ENCODE measurements at places on chromosomes 11 and 22.

DNA sequence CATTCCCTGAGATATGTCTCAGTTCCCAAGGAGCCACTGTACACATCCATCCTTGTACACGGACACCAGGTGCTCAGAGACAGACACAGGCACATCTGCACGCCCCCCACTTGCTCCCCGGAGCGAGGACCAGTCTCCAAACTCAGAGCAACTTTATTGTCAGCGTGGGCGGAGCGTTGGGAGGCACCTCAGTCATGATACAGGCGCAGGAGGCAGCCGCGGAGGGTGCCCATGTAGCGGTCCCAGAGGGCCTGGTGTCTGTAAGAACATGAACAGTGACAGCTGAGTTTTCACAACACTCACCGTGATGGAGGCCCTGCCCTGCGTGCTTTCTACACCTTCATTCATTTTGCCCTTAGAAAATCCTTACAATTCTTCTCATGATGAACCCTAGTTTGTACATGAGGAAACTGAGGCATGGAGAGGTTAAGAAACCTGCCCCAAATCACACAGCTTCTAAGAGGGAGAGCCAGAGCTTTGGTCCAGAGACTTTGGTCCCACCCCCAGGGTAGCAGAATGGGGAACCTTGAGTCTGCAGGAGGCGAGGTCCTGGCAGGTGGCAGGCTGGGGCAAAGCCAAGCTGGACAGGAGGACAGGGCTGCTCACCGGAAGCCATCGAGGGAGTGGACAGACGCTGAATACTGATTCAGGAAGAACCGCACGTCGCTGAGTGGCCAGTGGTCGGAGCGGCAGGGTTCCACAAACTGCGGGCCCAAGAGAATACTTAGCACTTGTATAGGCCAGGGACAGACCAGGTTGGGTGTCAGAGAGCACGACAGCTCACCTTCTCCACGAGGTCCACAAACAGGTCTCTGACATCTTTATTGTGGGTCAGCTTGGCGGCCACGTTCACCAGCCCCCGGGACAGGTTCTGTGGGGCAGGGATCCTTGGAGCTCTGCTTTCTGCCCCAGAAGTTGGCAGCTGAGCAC is 4.2 kb downstream of the FIBP start:
- DNase-seq = no peak

- DNase-seq = no peak
Observed at GRCh38 chr11:57407941-57408475, 17.6 kb upstream of the PRG2 start.

- DNase-seq = no peak
Observed at GRCh38 chr11:36057379-36058042, 113.6 kb downstream of the LDLRAD3 start.

GRCh38 chr22:22667966-22668880 is 23.8 kb downstream of the GGTLC2 start:
- DNase-seq = no peak

DNA sequence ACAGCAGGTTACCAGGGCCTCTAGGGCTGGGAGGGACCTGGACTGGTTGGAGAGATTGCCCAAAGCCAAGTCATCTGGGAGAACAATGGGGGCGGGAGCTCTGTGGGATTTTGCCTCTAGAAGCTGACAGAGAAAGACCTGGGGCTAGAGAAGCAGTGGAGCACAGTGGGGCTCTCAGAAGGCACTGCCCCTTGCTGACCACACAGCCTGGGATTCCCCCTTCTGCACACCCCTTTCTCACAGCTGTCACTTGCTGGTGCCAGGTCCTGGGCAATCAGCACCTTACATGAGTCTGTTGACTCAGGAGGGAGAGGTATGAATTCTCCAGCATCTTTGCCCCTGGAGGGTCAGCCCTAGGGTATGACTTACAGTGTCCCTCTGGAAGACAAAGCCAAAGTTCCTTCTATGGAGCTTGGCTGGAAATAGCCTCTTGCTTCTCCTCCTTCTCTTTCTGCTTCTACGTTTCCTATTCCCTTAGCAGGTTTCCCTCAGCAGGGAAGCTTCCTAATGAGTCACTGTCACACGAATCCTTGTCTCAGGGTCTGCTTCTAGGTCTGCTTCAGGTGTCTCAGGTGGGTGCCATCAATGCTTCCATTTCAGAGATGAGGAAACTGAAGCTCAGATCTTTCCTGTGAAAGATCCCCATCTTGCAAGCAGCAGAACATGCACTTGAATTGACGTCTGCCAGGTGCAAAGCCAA is 27.0 kb downstream of the GDPD5 start:
- DNase-seq = no peak

DNA sequence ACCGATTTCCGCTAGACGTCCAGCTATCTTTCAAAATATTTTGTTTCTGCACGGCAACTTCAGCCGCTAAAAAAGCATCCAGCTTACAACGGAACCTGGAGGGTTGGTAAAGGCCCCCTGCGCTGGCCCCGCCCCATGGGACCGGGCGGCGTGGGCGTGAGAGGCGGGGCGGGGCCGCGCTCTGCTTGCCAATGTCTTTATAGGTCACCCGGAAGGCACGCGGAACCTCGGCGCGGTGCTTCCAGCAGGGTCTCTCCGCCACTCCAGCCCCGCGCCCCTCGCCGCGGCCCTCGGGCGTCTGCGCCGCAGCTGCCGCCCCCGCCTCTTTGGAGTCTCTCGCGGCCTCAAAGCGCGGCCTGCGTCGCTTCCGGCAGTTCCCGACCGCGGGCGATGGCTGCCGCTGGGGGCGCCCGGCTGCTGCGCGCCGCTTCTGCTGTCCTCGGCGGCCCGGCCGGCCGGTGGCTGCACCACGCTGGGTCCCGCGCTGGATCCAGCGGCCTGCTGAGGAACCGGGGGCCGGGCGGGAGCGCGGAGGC is at the start of gene FDX1:
TSS of gene FDX1 (plus strand) at position 218 of the 536 bp plus-strand sequence. CDS start at position 391, 173 bp downstream.
- peak; percentile 94 for DNase-seq

DNA sequence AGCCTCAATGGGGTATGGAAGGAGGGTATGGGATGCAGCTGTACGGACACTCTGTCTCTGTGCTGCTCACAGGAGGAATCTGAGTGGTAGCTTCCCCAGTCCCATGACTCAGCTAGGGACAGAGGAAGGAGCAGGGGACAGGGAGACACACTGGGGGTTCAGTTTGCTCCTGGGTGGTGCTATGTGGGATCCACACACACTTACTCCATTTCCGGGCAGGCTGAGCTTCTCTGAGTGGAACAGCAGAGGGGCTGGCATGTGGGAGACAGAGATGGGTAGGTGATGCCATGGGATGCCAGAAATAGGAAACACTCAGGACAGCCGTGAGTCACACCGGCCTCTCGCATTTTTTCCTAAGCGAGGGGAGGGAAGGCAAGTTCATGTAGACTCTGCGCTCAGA is 59.2 kb upstream of the KIRREL3 start:
- DNase-seq = no peak

DNA sequence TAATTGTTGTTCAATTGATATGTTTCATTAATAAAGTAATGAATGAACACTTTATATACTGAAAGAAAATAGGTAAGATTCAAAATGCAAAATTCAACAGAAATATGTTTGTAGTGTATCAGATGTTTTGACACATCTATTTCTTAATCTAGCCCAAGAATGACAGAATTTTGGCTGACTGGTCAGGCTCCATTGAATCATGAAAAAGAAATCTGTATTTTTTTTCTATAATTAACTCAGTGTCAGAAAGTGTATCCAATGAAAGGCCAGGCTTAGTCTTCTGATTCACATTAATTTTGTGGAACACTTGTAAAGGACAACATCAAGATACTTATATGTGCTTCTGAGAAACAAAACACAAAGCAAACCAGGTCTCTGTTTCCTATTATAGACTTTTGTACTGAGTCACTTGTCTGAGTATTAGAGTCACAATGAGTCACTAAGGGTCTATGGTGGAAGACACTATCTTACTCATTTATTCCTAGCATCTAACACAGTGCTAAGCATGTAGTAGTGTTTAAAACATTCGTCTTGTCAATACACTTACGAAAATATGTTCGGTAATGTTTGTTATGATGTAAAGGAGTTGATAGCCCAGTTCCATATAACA is 297.7 kb upstream of the CCDC90B start:
- no peak for DNase-seq

- DNase-seq = no peak
Observed at GRCh38 chr11:129013737-129014475, 71.2 kb upstream of the TP53AIP1 start.

GRCh38 chr22:33853200-33854097 is 66.8 kb downstream of the LARGE1 start:
- DNase-seq = no peak

DNA sequence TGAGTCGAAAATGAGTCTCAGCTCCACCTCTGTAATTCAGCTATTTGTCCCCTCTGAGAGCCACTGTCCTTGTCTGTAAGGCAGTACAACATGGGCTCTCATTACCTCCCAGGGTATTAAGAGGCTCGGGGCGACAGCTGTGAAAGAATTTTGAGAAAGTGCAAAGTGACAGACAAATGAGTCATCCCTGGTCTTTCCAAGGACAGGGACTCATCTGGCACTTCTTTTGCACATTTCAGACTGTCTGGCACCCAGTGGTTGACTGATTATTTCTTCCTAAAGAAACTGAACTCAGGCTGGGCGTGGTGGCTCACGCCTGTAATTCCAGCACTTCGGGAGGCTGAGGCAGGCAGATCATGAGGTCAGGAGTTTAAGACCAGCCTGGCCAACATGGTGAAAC is 62.1 kb upstream of the ARFGAP3 start:
- no peak for DNase-seq

GRCh38 chr11:130128626-130129025 is 31.0 kb upstream of the ST14 start:
- no peak for DNase-seq

DNA sequence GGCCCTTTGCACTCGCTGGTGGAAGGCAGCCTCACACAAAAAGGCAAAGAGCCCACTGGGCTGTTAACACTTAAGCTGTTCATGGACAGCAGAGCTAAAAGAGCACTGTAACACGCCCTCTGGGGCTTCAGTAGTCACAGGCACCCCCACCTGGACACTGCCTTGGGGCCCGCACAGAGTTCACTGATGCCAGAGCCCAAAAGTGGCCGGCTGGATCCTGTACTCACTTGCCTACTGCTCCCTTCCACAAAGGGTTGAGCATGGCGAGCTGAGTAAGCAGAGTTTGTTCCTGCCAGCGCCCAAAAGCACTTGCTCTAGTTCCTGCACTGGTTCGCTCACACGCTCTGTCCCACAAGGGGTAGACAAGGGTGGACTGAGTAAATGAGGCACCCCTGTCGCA is 78.8 kb downstream of the RELT start:
- DNase-seq = no peak

- no peak for DNase-seq
Observed at GRCh38 chr11:70790671-70791300, 392.5 kb downstream of the CTTN start.

DNA sequence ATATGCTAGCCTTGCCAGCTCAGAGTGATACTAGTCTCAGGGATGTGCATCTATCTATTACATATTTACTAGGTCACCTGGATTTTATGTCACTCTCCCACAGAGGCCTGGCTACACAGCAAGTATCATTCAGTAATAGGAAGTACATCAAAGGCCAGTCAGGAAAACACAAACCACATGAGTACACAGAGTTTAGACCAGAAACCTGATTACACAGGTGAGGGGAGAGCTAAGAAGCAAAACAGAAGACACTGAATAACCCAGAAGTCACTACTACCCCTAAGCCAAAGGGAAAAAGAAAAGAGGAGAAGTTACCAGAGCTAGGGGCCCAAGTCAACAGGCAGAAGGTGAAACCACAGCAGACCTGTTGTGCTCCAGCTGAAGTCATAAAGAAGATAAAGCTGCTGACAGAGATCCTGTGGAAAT is 13.3 kb downstream of the LPXN start:
- DNase-seq = no peak

- no peak for DNase-seq
Observed at GRCh38 chr22:33923033-33923432, 2.8 kb upstream of the LARGE1 start.

GRCh38 chr11:102451041-102451680 is 1.4 kb downstream of the TMEM123 start:
- DNase-seq = no peak

DNA sequence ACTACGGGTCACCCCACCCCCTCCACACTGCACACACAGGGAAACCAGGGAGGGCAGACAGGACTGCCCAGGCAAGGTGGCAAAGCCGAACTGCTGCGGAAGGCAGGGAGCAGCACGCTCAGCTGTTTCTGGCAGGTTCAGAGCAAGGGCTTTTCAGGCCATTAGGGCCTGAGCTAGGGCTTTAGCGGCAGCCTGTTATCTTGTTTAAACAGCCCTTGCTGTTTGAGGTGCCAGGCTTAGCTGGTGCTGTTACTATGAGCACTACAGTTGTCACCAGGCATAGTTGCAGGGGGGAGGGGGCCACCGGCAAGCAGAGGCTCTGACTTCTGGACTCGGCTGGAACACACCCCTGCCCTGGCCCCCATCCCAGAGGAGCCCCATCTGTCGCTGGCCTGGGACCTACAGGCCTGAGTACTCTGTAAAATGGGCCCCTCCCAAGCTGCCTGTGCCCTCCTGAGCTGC is 34.9 kb downstream of the RSPH14 start:
- no peak for DNase-seq

DNA sequence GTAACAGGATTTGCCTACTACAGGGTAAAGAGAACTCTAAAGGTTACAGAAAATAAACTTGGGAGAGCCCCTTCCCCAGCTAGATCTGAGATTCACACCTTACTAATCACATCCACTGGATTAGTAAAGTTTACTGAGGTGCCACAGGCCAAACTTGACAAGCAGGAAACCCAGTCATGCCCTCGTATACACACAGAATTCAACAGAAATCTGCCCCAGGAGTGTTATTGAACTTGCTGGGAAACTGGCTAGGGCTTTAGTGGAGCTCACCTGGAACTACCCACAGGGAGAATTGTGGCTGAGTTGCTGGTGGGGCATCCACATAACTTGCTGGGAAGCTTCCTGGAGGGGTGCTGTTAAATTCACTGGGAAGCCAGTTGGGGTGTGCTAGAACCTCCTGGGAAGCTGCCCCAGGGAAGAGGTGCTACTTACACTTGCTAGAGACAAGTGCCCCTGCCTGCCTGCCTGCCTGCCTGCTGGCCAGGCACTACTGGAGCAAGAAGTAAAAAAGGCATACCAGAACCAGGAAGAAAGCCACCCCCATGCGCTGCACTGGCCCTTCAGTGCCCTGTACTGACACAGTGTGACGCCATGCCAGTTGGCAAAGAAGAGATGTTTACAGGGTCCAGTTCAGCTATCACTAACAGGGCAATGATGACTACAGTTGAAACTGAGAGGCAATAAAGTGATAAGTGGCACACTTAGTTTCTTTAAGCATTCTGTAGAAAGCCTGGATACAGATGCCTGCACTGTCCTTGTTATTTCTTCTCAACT is 106.5 kb downstream of the ALX4 start:
- no peak for DNase-seq

DNA sequence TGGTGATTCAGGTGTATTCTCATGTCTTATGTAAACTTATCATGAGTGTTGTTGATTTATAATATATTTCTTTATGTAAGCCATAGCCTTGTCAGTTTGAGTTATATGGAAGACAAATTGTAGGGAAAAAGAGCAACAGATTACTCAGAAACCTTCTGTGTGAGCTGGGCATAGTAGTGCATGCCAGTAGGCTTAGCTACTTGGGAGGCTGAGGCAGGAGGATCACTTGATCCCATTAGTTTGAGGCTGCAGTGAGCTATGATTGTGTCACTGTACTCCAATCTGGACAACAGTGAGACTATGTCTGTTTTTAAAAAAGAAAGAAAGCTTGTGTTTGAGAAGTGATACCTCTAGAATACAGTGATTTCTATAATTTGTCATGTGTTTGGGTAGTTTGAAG is 2.2 kb upstream of the RAB30 start:
- no peak for DNase-seq

GRCh38 chr22:31625661-31626426 is 36.2 kb downstream of the PISD start:
- DNase-seq = no peak

Data from activated CD8-positive, alpha-beta memory T cell treated with anti-CD3 and anti-CD28 coated beads, Interleukin-2, amount 50 U/mL, for 48 hours (primary cell).